ENCODE measurements at places on chromosomes 3 and 15.

GRCh38 chr15:35630985-35631384 is 85.0 kb upstream of the DPH6 start:
- no peak for DNase-seq

GRCh38 chr3:182000447-182000846 is 288.7 kb downstream of the SOX2 start:
- no peak for DNase-seq

DNA sequence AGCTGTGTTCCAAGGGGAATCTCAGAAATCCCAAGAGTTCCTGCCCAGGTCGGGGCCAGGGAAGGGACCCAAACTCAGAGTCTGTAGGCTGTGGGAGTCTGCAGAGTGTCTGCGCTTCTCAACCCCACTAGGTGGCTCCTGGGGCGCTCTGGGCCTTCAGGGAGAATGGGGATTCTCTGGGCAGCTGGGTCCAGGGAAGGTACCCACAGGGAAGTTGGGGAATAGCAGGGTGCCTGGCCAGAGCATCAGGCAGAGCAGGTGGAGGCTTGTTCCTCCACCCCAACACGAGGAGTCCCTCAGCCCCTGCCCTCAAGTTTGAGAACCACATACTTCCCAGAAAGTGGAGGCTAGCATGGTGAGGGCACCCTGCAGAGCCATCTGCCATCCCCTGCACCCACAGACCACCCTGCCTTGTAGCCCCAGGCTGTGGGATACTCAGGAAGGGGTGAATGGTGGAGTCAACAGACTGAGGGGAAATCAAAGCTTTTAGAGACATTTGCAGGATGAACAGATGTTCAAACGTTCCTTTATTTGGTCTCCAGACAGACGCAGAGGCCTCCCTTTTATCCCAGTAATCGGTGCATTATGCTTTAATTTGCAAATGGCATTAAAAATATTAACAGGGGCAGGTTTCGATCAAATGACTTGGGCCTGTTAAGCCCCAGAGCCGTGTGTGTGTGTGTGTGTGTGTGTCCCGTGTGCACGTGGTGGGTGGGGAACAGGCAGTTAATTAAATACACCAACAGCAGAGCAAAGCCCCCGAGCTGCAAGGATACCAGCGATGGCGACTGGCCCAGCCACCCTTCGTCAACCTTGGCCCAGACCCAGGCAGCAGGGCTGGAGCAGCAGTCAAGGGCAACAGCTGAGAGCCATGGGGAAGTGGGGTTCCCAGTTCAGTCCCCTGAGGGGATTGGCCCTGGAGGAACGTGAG is 57.7 kb downstream of the DNAJB8 start:
- no peak for DNase-seq

DNA sequence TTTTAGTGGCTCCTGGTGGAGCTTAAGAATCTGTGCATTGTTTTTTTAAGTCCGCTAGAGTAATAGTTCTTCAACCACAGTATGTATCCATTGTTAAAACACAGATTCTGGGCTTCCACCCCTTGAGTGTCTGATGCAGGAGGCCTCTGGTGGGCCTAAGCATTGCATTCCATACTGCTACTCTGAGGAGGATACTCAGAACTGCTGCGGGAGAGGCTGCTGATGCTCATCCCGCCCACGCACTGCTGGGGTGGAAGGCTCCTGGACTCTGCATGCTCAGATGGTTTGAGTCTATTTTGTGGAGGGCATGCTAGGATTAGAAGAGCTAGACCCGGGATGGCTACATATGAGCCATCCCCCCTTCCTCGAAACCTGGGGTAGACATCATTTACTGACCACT is 74.4 kb downstream of the THSD4 start:
- no peak for DNase-seq

DNA sequence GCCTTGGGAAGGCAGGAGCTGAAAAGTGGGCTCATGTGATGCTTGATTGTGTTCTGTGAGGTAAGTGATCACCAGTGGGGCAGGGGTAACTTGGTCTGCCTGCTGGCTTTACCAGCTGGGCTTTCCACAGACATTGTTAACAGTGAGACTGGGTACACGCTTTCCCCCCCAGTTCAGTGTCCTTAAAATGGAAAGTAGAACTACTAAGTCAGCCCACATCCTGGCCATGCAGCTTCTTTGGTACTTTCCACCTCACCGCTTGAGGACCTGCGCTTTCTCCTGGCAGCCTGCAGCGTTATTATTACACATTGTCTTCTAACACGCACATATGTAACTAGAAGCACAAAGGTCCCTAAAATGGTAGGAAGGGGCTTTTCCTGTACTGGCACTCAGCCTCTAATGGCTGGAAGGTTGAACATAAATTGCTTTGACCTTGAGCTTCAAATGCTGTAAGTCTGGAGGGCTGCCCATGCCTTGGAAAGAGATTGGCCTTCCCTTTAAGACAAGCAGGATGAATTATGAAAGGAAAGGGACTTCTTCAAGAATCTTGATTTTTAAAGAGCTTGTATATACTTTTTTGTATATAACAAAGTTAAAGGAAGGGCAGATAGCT is 216.1 kb upstream of the ROPN1 start:
- no peak for DNase-seq

DNA sequence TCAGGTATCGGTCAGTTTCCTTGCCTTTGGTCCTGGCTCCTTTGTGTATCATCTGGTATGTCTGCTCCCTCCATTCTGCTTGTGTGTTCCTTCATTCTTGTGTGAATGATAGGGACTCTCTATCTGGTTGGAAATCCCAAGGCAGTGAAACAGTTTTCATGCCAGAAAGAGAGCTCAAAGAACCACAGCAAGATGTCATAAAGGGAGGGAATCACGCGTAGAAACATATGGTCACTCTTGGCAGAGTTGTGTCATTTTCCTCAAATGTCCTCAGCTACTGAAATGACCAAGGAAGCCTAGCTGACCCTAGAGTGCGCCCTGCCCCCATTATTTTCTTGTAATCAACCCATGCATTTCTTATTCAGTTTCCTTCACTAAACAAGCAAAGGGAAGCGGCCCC is 48.0 kb downstream of the RASGRP1 start:
- no peak for DNase-seq

DNA sequence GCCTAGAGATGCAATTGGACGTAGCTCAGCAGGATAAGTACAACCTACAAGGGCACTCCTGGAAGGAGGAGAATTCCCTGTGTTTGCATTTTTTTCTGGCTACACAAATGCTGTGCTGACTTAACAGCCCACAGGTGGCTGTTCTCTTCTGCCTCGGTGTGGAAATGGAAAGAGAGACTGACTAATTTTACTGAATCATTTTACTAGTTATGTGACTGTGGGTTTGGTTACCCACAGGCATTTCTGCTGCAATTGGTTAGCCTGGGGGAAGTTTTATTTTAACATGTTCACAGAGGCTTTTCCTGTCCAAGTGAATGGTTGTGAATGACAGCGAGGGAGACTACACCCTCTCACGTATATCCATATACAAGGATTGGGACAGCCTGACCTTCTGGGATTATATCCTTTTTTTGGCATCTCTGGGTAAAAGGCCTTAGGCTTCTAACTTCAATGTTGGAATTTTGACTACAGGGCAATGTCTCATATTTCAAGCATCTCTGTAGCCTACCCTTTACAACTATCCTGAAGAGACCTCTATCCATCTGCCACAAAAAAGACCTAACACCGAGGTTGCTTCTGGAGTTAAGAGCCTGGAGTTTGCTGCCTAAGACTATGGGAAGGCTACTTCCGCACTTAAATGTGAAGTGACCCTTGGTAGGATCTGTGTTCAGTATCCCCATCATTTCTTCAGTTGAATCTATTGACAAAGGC is 67.2 kb upstream of the TP63 start:
- DNase-seq = no peak

DNA sequence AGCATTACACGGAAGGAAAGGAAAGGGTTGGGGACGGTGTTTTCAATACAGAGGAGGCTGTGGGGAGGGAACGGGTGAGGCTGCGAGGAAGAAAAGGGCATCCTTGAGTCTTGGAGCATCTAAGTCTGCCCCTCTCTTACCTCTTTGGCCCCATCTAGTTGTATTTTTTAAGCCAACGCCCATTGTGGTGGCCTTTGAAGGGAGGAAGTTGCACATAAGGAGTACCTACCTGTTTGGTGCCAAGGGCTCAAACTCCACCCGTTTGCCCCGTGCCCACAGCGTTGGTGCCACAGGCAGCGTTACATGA is 146.1 kb upstream of the UMPS start:
- no peak for DNase-seq

DNA sequence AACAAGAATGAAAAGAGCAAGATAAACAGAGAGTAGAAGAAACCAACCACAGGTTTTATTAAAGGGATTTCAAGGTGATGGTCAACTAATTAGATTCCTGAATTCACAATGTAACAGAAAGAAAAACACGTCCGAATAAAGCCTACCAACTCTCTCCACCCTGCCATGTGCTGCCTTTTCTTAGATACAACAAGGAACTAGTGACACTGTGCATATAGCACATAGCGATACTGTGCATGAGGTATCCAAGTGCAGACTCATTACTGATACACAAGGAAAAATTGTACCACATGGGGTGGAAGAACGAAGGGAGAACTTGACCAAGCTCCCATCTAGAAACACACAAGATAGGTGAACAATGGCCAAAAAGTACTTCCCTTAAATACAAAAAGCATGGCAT is 154.6 kb downstream of the MAGI1 start:
- no peak for DNase-seq

- no peak for DNase-seq
These were observed 526.7 kb upstream of the NAALADL2 start for GRCh38 chr3:174332391-174332790.

DNA sequence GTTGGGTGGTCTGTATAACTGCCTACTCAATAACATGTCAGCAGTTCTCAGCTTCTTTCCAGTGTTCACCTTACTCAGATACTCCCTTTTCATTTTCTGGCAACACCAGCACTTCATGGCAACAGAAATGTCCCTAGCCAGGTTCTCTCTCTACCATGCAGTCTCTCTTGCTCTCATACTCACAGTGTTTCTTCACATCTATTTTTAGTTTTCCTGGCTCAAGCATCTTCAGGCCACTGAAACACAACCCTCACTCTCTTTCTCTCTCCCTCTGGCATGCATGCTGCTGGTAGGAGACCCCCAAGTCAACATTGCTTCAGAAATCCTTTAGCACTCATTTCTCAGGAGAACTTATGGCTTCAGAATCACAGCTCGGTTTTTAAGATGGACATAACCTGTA is at the start of gene CAPN3:
CAPN3 (plus strand) TSS at position 253 of the 400 bp plus-strand sequence. CDS start 305 bp downstream, outside the sequence.
- DNase-seq = no peak

DNA sequence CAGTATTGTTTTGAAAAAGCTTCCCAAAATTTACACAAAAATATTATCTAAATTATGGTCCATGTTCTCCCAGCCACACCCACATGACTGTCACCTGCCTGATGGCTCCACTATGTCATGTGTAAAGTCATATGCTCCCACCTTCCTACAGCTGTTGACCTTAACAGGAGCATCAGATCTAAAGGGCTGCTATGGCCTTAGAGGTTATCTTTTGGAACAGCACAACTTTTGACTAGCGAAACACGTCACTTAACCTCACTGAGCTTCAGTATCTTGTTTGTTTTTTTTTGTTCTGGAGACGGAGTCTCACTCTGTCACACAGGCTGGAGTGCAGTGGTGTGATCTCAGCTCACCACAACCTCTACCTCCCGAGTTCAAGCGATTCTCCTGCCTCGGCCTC is 64.4 kb downstream of the PRKAR2A start:
- no peak for DNase-seq

GRCh38 chr3:136929977-136930670 is 27.7 kb upstream of the IL20RB start:
- DNase-seq = no peak

DNA sequence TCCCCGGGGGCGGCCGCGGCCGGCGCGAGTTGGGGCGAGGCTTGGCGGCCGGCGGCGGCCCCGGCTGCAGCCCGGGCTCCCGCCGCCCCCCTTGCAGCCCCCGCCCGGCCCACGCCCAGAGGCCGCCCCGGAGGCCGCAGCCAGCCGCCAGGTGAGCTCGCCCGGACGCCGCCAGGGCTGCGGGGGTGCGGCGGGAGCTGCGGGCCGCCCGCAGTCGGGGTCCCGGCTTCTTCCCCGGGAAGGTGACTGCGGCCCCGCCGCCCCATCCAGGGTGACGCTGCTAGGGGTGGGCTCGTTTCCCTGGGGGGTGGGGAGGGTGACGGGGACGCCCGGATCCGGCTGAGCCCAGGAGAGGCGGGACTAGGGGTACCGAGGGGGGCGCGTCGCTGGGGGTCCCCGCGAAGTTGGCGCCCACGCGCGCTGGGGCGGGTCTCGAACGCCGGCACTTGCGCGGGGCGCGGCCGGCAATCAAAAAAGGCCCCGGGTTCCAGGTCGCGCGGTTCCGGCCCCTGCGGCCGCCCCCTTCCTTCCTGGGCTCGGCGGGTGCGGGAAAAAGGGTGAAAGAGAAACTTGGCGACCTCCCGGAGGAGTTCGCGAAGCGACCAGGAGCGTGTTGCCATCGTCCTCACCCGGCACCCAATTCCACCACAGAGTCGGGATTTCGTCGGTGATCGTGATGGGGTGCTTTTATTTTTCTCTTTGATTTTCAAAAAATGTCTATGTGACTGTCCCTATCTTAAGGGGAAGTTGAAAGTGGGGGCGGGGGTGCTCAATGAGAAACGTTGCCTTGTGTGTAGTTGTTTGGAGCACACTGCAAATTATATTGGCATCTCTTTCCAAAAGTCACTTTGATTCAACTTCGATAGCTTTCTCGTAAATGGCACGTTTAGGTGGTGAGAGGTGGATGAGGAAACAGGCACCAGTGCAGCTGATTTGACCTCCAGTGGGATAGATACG is 619 bp downstream of the ATXN7 start:
- DNase-seq = no peak

- no peak for DNase-seq
These were observed 11.0 kb downstream of the TRPM7 start for GRCh38 chr15:50675535-50676144.

GRCh38 chr3:143367171-143367570 is 247.6 kb downstream of the CHST2 start:
- DNase-seq = no peak

DNA sequence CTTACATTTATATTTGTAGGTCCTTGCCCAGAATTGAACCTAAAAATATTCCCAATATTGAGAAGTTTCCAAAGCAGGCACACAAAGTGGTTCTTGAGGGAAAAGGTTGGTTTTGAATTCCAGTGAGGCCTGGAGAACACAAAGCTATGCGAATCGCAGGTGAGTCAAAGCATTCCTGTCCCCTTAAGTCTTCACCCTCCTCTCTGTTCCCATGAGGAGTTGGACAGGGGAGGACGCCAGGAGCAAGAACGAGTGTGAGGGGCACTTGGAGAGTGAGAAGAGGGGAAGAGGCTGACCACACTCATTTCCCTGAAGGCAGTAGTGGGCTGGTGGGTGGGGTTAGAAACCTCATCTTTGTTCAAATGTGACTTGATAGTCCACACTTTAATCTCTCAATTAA is 185.8 kb upstream of the EOMES start:
- no peak for DNase-seq

DNA sequence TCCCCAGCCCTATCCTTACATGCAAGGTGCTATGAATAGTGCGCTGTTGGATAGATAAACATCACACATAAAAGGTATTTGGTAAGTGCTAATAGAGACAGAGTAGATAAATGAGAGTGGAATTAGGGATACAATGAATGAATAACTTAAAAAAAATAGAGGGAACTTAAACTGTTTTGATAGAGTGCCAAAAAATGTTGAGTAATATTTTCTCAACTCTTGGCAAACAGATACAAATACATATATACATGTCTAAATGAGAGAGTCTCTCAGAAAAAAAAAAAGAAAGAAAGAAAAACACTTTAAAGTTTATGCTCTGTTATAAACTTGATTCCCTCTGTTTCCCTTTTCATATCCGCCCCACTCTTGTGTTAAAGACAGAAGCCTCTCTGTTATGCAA is 667.4 kb downstream of the ROBO2 start:
- no peak for DNase-seq

GRCh38 chr3:76324101-76324500 is 538.8 kb upstream of the ZNF717 start:
- no peak for DNase-seq

GRCh38 chr15:101258238-101259144 is 6.6 kb upstream of the CHSY1 start:
- no peak for DNase-seq
